ENCODE measurements at places on chromosomes 2 and 18. TPM values are rescaled to one million over a fixed set of nuclear protein-coding genes. Genes with fewer than 3 reads are reported as not detected.

ESPNL gene
- 2.6 TPM for total RNA-seq

MOCOS gene
- not detected for total RNA-seq

ANKRD30BL gene
- not detected for total RNA-seq

- DNase-seq: no peak
- H3K4me1 ChIP-seq: no peaks in the 10 kb centered on the region
- H3K27ac ChIP-seq: no peak overlapping the region
- no peaks in the 10 kb centered on the region for H3K36me3 ChIP-seq
Measured at GRCh38 chr2:65639156-65639864, 206.9 kb upstream of the SPRED2 start.

GRCh38 chr2:55839182-55839819, 84.3 kb downstream of the EFEMP1 start:
- H3K27ac ChIP-seq: no peak overlapping the region
- H3K4me3 ChIP-seq: no peak overlapping the region
- no peaks in the 10 kb centered on the region for H3K4me1 ChIP-seq
- peak; percentile 12 for DNase-seq
- no peaks in the 10 kb centered on the region for H3K27me3 ChIP-seq

- H3K36me3 ChIP-seq: no peaks in the 10 kb centered on the region
- no peak for DNase-seq
- no peaks in the 10 kb centered on the region for H3K27me3 ChIP-seq
- no peak overlapping the region for H3K4me3 ChIP-seq
- H3K27ac ChIP-seq: no peak overlapping the region
Measured at GRCh38 chr2:211793690-211794089, 744.9 kb downstream of the ERBB4 start.

DNA sequence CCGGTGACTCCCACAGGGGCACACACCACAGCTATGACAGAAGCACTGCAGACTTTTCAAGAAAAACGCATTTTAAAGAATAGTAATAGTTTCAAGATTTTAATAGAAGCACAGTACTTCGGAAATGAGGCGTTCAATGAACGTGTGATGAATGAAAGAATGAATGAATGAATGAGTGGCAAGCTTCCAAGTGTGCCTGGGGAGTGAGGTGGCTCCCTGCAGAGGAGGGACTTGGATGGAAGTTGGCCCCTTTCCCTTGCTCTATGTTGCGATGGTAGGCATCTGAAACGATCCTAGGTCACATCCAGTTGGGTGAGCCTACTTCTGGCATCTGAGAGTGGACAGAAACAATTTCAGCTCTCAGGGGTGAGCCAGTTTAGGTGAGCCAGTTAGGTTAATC, 65.6 kb downstream of the NCKAP5 start:
- no peaks in the 10 kb centered on the region for H3K36me3 ChIP-seq
- no peak overlapping the region for H3K27ac ChIP-seq
- no peaks in the 10 kb centered on the region for H3K4me1 ChIP-seq
- H3K4me3 ChIP-seq: no peak overlapping the region
- no peaks in the 10 kb centered on the region for H3K27me3 ChIP-seq

DNA sequence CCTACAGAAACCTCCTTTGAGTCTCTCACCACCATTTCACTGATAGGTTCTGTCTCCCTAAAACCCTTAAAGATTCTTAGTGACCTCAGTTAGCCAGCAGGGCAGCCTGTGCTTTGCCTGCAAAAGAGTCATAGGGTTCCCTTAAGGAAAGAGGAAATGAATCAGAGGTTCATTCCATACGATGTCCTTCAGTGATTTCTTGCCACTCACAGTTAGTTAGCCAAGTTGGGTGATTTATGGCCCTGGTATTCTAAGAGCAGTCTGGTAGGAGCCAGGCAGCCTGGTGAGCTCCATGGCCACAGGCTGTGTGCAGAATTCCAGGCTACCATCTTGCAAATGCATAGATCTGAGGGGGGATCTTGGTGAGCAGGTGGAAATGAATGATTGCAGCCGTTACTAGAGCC, 18.7 kb upstream of the CCBE1 start:
- H3K4me3 ChIP-seq: no peak overlapping the region
- H3K27ac ChIP-seq: no peak overlapping the region
- H3K27me3 ChIP-seq: no peaks in the 10 kb centered on the region
- DNase-seq: no peak
- 0 out of 2 replicates have a peak, but pooled peaks cover 3% of the 10 kb centered on the region for H3K4me1 ChIP-seq

DNA sequence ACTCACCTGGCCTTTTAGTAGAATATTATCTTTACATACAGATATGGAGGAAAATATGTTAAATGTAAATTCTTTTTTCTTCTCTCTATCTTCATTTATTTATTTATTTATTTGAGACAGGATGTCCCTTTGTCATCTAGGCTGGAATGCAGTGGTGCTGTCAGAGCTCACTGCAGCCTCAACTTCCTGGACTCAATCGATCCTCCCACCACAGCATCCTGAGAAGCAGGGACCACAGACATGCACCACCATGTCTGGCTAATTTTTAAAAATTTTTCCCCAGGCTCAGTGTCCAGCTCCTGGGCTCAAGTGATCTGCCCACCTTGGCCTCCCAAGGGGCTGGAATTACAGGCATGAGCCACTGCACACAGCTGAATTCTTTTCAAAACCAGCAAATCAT, 20.3 kb downstream of the KYNU start:
- H3K27me3 ChIP-seq: no peaks in the 10 kb centered on the region
- no peaks in the 10 kb centered on the region for H3K36me3 ChIP-seq
- peaks cover 3% of the 10 kb centered on the region for H3K4me1 ChIP-seq
- no peak overlapping the region for H3K27ac ChIP-seq
- H3K4me3 ChIP-seq: no peak overlapping the region

DNA sequence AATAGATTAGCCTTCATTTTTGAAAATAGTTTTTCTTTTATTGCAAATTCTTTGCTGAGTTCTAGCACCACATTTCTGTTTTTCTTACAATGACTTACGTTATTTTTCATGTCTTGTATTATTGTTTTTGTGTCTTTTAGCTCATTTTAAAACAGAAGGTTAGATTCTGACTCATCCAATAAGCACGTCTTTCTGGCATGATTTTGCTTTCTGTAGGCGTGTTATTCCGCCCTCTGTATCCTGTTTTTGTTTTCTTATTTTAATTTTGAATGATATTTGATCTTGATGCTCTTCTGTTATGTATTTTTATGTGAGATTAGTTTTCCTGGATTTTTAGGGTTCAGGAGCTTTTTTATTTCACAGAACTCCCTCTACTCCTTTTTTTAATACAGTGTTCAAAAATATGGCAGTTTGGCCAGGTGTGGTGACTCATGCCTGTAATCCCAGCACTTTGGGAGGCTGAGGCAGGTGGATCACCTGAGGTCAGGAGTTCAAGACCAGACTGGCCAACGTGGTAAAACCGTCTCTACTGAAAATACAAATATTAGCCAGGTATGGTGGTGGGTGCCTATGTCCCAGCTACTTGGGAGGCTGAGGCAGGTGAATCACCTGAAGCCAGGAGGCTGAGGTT, 145.0 kb downstream of the CLIP4 start:
- peaks cover 6% of the 10 kb centered on the region for H3K36me3 ChIP-seq
- DNase-seq: no peak
- H3K4me3 ChIP-seq: no peak overlapping the region
- peaks cover 17% of the 10 kb centered on the region for H3K4me1 ChIP-seq
- H3K27ac ChIP-seq: no peak overlapping the region

All from SJCRH30 (cell line).